ENCODE measurements at places on chromosomes 16 and 17.

DNA sequence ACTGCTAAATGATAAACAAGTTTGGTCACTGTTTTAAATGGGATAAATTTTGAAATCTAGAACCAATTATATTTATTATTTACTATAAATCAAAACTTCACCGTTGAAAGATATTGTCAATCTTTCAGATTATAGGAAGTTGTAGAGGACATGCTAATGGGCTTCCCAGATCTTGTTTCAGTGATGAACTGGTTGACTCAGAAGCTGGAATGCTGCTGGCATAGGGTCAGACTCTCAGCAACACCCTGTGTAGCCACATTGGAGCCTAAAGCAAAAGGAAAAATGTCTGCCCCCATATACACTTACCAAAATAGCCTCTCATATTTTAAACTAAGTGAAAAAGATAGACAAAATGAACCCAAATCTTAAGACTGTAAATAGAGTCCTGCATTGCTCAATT is 916.9 kb upstream of the SOX9 start:
- no peak for DNase-seq

DNA sequence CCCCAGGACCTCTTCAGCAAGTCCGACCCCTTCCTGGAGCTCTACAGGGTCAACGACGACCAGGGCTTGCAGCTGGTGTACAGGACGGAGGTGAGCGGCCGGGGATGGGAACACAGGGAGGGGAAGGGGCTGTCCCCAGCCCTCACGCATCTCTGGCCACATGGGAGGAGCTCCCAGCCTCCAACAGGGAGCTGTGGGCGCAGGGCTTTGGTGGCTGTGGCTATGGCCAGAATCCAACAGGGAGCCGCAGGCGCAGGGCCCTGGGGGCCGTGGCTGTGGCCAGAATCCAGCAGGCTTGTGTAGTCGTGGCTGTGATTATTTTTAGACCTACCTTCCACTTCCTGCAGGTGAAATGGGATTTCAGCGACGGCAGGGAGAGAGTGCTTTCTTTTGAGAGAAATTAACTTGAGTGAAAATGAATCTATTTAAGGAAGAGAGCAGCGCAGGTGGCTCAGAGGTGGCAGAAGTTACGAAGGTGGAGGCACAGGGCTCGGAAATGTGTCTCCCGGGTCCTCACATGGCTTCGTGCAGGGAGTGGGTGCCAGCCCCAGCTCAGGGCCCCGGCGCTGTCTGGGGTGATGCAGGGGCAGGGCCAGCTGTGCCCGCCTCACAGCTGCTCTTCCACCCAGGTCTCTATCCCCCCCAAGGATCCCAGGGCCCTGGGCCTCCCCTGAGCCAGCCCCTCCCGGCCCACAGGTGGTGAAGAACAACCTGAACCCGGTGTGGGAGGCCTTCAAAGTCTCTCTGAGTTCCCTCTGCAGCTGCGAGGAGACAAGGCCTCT is 9.4 kb downstream of the CPNE7 start:
- no peak for DNase-seq

DNA sequence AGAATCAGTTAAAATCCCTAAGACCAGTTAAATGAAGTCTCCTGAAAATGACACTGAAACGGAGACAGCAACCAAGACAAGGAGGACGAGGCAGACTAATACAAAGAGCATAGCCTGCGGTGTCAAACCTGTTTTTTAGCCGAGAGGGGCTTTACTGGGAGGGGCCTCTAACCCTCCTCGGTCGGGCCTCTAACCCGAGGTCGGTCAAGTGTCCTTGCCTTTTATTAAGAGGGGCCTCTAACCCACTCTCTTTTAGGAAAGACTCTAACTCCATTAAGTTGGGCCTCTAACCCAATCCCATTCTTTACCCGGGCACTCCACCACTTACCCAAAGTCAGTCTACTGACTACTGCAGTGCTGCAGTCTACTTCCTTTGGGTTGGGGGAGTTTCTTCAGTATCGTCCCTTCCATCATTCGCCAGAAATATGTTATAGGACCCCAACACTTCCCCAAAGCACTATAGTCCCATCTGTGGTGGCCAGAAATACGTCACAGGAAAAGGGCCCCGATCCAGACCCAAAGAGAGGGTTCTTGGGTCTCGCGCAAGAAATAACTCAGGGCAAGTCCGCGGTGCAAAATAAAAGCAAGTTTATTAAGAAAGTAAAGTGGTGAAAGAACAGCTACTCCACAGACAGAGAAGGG is 39.2 kb upstream of the ARL4D start:
- no peak for DNase-seq

GRCh38 chr16:11411059-11411550 is 65.8 kb downstream of the RMI2 start:
- no peak for DNase-seq

- no peak for DNase-seq
Observed at GRCh38 chr17:59018019-59018418, 88.7 kb downstream of the TRIM37 start.

GRCh38 chr16:82900559-82900958 is 273.8 kb downstream of the CDH13 start:
- DNase-seq: no peak

DNA sequence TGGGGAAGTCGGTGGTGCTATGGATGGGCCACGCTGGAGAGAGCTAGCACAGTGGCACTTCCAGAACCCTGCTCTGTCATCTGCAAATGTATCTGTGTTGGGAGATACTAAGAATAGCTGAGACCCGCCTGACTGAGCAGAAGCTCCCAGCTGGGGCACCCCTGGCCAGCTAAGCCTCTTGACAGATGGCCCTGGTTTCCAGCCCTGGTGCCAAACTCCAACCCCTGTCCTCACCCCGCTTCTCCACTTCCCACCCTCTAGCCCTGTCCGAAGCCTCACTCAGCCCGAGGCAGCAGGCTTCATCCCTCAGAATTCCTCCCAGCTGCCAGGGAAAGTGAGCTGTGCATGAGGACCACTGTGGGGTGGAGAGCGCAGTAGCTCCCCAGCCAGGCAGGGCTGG is 124.4 kb downstream of the CCDC144A start:
- no peak for DNase-seq

- DNase-seq: no peak
Observed at GRCh38 chr17:79742951-79743476, 12.3 kb downstream of the ENPP7 start.

DNA sequence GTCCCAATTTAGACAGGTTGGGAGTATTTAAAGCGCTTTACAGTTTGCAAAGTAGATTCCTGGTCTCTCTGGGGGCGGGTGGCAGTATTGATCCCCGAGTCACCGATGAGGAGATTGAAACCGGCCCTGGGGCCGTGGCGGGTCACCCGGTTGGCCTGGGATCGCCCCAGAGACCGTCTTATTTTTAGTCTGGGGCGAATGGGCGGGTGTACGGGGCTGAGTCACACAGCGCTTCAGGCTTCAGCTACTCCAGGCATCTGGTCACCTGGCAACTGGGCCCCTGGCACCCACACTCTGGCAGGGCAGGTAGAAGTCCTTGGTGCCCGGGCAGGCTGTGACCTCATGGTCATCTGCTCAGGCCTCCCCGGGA is 669 bp downstream of the MIEF2 start:
- no peak for DNase-seq

GRCh38 chr16:78142788-78143187 is 43.3 kb downstream of the WWOX start:
- no peak for DNase-seq

DNA sequence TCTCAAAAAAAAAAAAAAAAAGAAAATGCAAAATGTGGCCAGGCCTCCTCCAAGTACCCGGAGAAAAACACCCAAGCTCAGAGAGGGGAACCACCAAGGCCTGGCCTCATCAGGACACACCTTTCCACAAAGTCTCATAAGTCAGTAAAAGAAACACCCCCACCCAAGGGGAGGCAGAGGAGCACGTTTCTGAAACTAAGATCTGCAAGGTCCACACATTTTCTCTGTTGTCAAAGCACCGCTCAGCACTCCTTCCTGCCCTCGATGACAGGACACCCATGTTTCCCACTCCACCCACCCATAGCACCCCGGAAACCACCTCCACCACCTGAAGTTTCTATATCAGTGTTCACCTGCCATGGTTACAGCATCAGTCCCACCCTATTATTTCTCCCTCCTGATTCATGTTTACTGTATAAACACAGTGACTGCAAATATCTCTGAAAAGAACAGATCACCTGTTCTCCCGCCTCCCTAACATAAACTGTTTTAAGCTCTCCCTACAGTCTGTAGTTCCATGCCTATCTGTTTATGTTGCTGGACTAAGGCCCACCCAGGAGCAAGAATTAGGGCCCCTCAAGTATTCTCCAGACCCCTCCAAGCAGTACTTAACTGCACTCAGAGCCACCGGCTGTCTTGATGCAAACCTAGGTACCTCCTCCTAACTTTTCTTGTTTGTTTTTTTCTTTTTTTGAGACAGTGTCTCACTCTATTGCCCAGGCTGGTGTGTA is 2.0 kb downstream of the CORO7 start:
- peak; percentile 87 for DNase-seq

DNA sequence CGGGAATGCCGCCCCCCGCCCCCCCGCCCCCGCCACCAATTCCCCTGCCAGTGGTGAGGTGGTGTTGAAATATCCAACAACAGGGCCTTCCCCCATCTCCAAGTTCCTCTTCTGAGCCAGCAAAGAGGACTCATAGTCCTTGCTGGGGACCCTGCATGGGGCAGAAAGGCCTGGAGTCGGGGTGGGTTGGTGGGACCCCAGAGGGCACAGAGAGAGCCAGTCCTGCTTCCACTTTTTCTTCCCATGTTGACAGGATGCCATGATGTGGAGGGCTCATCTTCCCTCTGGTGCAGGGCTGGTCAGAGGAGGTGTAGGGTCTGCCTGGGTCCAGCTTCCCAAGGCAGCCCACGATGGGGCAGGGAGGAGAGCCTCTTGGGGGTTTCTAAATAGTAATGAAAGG is 49.0 kb upstream of the PIK3R6 start:
- DNase-seq: no peak

- no peak for DNase-seq
Observed at GRCh38 chr16:9996221-9996620, 186.0 kb downstream of the GRIN2A start.

GRCh38 chr17:63445571-63445953 is 544 bp downstream of the CYB561 start:
- DNase-seq: peak; percentile 67

DNA sequence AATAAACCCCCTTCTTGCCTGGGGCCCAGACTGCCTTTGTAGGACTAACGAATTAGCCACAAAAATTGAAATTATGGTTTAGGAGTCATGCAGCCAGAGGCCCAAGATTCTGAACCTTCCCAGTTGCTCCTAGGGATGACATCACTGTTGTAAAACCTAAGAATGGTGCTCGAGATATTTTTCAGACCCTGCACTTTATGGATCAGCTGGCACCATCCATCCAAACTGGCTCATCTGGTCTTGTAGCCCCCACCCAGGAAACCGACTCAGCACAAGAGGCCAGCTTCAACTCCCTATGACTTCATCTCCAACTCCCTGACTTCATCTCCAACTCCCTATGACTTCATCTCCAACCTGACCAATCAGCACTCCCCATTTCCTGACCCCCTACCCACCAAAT is 10.9 kb upstream of the EVPL start:
- DNase-seq: no peak

DNA sequence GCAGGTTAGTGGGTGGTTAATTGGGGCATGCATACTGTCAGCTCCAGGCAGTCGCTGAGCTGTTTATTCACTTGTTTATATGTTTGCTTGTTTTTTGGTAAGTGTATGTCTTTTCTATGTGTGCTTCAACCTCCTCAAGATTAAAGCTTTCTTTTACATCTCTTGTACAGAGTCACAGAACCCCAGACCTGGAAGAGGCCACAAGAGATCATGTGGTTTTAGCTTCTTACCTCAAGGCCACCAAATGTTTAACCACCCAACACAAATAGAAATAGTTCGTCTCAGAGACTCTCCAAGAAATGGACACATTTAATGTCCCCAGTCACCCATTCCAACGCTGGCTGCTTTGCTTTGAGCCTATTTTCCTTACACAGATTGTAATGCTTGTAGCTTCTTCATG is 11.8 kb upstream of the TMEM98 start:
- DNase-seq: no peak

- DNase-seq: no peak
Observed at GRCh38 chr17:37510056-37510455, 20.4 kb downstream of the DUSP14 start.

DNA sequence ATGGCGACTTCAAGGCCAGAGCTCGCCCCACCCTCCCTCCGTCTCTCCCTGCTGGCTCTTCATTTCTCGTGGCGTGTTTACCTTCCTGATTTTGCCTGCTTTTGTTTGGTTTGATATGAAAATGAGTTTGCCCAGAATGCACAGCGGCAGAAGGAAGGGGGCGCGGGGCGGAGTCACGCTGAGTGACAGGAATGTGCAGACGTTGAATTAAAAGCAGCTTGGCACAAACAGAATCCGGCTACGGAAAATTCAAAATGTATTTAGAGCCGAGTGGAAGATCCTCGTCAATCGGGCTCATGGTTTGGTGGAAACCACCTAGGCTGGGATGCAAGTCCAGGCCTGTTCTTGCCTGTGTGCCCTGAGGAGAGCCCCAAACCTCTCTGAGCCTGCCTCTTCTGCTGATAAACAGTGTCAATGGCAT is 102.7 kb downstream of the SDK2 start:
- DNase-seq: no peak

DNA sequence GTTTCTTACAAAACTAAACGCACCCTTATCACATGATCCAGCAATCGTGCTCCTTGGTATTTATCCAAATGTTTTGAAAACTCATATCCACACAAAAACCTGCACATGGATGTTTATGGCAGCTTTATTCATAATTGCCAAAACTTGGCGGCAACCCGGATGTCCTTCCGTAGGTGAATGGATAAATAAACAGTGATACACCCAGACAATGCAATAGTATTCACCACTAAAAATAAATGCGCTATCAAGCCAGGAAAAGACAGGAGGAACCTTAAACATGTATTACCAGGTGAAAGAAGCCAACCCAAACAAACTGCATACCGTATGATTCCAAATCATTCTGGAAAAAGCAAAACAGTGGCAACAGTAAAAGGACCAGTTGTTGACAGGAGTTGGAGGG is 10.0 kb downstream of the SPATA32 start:
- no peak for DNase-seq

GRCh38 chr16:17101646-17102045 is 369.1 kb downstream of the XYLT1 start:
- no peak for DNase-seq

- no peak for DNase-seq
Observed at GRCh38 chr16:67963662-67964321, 4.6 kb downstream of the SLC12A4 start.
